Fibroblast of upper back skin (primary cell): ENCODE measurements at places on chromosomes 2 and 18.

DNA sequence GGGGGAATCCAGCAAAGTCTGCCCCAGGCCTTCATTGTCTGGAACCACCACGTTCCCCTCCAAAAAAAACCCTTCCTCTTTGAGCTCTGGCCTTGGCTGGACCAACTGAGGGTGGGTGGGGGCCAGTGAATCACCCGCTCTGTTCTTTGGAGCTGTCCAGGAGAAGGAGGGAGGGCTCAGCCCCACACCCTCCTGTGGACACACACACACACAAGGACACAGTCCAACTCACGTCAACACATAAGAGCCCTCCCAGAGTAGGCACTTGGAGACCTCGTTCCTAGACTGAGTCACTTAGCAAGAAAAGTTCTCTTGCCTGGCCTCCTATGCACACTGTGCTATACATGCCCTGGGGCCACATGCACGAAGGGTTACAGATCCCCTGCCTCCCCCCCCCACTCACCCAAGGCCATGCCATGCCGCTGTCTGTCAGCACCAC lies 1.2 kb upstream of the TNS1 start:
- DNase-seq, result peak; percentile 95

GRCh38 chr2:232310121-232310520 lies 68.4 kb upstream of the ALPP start:
- no peak for DNase-seq

- DNase-seq, result peak; percentile 35
These were observed 13.7 kb downstream of the SOS1 start for GRCh38 chr2:39107156-39107555.

DNA sequence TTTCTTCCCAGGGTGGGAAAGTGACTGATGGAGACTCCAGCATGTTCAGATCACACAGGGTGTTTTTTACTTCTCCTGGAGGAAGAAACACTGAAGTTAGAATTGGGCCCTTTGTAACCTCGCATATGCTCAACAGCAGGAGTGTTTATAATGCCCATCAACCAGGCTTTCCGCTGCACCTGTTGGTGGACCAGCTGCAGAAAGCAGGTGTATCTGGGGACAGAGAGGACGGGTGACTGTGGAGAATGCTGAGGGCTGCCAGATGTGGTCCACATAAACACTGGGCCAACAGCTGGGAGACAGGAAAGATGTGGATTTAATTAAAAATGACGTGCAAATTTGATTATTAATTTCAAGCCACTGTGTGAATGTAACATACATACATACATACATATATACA lies 335.5 kb upstream of the SPRED2 start:
- no peak for DNase-seq

DNA sequence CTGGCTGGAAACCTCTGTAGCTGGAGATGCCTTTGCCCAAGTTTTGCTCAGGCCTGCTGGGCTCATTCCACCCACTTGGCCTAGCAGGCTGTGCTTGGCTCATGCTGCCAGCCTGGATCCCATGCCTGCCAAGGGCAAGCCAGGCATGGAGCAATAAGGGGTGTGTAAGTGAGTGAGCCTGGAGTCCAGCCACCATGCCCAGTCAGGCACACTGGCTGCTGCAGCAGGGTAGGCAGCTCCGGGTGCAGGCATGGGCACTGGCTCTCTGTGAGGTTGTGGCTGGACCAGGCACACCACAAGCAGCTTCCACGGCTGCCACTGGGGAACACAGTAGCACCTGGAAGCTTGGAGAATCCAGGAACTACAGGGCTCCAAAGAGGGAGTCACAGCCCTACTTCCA lies 147.7 kb upstream of the HS6ST1 start:
- no peak for DNase-seq

DNA sequence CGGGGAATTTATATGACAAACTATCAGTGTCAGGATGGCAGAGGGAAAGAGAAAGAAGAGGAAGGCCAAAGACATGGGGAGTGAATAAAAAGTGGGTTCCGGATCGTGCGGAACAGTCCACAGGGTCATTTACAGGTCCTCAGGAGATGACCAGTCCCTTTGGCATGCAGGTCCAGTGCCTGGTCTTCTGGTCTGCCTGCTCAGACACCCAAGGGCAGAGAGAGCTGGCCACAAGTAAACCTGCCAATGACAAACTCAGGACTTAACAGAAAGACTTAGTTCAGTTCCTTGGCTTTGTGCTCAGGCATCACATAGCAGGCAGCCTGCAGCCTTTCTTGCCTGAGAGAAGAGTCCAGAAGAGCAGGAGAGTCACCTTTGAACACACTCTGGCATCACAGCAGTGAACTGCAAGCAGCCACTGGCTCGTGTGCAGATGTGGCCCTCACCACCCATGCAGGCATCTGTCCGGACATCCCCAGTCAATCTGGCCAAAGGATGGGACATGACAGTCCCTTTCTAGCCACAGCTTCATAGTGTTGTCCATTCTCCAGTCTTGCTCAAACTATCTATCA lies 14.0 kb downstream of the TMEM127 start:
- DNase-seq, result peak; percentile 81

DNA sequence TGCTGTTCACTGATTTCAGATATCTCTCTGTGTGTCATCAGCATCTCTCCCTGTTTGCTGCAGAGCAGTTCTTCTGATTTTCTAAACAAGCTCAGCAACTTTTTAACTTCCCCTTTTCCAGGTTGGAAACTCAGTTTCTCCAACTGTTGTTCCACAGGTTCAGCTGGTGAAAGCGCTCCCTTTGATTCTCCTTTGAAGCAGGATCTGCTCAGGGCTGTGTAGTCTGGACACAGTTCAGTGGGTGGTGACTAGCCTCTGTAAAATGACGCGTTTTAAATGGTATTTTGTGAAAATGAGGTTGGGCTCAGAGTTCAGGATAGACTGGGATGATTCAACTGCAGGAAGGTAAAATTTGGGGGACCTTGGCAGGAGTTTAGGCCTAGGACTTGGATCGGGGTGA lies 106.3 kb downstream of the TRIM43 start:
- DNase-seq, result peak; percentile 36

- no peak for DNase-seq
These were observed 263.1 kb downstream of the ARHGAP15 start for GRCh38 chr2:143392358-143392757.

- DNase-seq, result no peak
These were observed 201.1 kb downstream of the VAPA start for GRCh38 chr18:10114717-10115463.

GRCh38 chr2:42755191-42755880 lies 8.6 kb downstream of the OXER1 start:
- DNase-seq, result peak; percentile 51

- DNase-seq, result peak; percentile 55
These were observed 1.2 kb downstream of the ANTXR1 start for GRCh38 chr2:69013840-69014821.

GRCh38 chr18:25186871-25187270 lies 165.1 kb downstream of the ZNF521 start:
- no peak for DNase-seq
